ENCODE measurements at places on chromosomes 13 and 19.

DNA sequence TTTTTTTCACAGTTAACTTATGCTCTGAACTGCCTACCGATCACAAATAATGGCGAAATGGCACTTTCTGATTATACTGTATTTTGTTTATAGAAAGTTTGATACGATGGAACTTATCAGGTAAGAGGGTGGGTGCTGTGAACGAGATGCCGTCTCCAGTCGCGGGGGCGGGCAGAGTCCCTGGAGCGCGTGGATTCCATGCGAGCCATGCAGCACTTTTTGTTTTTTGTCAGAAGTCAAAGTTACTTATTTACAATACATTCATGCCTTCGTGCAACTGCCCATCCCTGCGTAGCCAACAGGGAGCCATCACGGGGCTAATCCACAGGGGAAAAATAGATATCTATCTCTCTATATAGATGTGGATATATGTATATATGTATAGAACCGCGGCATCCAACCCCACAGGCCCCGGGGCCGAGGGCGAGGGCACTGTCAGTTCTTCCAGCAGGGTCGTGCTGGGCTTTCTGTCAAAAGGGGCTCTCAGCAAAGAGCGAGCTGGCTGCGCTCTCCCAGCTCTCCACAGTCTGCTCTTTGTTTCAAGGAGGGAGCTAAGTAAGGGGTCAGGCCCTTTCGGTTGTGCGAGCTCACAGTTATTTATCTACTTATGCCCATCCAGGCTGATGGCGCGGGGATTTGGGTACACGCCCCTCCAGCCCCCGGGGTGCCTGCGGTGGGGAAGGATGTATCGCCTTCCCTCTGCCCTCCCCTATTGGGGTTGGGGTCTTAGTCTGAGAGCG is 3.4 kb downstream of the SLITRK1 start:
- DNase-seq = no peak

GRCh38 chr19:21482863-21483276 is 22.5 kb upstream of the ZNF429 start:
- peak; percentile 57 for DNase-seq

DNA sequence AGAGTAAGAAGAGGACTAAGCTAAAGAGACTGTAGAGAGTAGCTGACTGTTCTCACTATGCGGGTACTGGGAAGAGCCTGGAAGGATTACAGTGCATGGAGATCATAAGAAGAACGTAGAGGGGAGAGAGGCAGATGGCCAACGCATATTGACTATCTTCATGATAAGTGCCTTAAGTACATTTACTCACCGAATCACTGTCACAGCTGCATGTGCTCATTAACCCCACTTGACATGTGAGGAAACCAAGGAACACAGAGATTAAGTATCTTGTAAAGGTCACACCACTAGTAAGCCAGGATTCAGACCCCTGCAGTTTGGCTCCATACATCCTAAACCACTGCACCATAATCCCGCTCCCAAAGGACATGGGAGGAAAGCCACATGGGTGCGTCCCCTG is 34.1 kb downstream of the SMAD9 start:
- no peak for DNase-seq

DNA sequence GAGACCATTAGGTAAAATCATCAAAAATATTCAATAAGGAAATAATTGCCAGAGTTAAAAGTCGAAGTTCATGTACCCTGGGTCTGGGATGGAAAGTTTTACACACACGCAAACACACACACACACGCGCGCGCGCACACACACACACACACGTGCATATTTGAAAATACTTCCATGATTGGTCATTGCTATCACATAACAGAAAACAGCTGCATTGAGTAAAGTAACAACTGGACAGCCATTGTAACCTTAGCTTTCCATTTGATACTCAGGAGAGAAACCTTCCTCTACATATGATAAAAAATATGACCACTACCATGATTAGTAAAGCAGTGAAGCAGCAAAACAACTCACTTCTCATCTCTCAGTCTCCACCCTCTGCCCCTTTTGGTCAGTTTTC is 490.0 kb upstream of the SGCG start:
- DNase-seq = no peak

DNA sequence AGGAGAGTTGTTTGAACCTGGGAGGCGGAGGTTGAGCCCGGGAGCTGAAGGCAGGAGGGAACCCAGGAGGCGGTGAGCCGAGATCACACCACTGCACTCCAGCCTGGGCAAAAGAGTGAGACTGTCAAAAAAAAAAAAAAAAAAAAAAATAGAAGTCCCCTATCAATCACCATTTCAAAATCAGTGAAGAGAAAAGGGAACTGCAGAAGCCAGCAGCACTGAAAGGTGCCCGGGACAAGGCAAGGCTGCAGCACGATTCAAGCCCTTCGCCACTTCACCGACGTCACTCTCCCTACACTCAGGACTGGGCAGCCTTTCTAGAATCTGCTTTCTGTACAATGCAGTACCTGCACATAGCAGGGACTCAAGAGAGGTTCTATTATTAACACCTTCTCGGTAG is 21.9 kb upstream of the USP12 start:
- DNase-seq = no peak

DNA sequence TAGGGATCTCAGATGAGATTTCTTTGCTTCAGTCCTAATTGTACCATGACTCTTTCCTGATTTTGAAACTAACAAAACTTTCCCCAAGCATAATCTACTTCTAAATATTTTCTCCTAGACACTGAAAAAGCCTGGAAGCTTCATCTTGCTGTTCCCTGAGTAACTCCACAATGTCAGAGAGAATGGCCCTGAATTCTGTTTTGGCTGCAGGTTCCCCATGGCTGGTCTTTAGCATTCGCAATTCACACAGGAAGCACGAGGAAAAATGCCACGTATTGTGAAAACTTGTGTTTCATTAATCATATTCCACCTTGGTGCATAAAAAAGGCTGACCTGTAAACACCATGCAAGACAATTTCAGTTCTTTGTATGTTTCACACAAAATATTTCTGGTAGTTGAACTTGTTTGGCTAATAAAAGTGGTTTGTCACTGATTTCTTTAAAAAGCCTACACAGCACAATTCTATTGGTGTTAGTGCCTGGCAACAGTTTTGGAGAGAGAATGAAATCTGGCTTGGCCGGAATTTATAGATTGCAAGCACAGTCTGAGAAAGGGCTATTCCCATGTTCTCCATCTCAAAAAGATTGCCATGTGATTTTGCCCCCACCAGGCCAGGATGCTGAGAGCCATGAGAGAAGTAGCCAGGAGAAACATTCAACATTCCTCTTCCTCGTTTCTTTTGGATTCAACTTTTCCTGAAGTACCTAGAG is 367.1 kb downstream of the NDFIP2 start:
- no peak for DNase-seq

DNA sequence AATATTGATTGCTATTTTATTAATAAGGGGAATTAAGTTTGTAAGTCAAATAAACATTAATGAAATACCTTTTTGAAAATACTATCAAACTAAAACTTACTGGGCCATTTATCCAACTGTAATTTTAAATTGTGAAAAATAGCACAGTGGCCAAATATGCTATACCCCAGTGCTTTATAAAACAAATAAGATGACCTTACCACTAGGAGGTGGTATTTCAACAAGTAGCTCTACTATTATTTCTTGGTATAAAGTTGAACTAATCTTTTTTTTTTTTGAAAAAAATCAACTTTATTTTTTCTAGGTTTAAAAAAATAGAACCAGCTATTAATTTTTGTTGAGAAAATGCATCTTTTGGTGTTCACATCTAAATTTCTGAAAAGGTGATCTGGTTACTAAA is 14.7 kb downstream of the LACC1 start:
- DNase-seq = no peak

DNA sequence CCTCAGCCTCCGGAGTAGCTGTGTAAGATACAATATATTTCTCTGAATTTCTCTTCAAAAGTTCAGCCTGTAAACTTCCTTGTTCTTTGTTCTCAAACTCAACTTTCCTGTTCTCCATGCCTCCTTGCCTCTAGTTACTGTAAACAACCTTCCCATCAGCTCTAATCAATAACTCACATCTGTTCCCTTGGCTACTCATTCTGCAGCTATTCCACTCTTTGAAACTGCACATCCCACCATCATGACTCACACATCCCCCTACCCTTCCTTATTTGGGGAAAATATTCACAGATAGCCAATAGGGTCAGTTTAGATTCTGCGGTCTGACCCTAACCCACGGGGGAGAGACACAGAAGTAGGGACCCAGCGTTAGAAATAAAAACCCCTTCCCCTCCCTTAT is 2.0 kb downstream of the ZNF562 start:
- no peak for DNase-seq

- peak; percentile 36 for DNase-seq
Measured at GRCh38 chr19:11446652-11447301, 11.3 kb downstream of the PRKCSH start.

GRCh38 chr13:33787051-33787591 is 30.8 kb upstream of the RFC3 start:
- DNase-seq = no peak

GRCh38 chr13:33270895-33271538 is 14.5 kb downstream of the STARD13 start:
- DNase-seq = no peak

DNA sequence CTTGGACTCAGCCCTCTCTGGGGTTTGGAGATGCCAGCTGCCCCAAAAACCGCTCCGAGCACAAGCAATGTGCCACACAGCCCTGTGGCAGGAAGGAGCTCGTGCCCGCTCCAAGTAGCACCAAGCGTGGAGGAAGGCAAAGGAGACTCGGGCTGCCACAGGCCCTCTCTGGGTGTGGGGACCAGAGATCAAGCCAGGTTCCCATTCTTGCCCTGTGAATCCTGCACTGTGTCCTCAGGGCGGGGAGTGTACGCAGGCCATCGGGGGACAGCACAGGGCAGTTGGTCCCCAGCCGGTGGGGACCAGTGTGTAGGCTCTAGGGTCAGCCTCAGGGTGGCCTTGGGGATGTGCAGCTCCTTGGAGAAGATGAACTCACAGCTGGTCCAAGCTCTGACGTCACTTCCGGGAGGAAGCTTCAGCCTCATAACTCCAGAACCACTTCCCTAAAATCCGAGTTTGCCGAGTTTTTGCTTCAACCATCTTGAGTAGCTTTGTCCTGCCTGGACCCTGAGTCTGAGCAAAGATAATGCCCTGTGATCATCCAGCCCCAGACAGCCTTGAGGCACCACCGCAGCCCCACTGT is 9.3 kb upstream of the CPAMD8 start:
- no peak for DNase-seq

- DNase-seq = no peak
Measured at GRCh38 chr13:99953138-99953755, 18.3 kb downstream of the ZIC5 start.

GRCh38 chr19:15623711-15624318 is 8.8 kb downstream of the CYP4F8 start:
- DNase-seq = no peak

GRCh38 chr13:20525601-20526544 is at the start of gene CRYL1:
TSS of gene CRYL1 (minus strand) at chr13:20525857. CDS start at chr13:20525794, 63 bp downstream.
- DNase-seq = peak; percentile 70

- no peak for DNase-seq
Measured at GRCh38 chr13:79404361-79404760, 1.7 kb downstream of the RBM26 start.

GRCh38 chr13:98364647-98365046 is 187.6 kb upstream of the RNF113B start:
- DNase-seq = no peak

- DNase-seq = no peak
Measured at GRCh38 chr19:55673465-55673864, 1.6 kb upstream of the EPN1 start.

DNA sequence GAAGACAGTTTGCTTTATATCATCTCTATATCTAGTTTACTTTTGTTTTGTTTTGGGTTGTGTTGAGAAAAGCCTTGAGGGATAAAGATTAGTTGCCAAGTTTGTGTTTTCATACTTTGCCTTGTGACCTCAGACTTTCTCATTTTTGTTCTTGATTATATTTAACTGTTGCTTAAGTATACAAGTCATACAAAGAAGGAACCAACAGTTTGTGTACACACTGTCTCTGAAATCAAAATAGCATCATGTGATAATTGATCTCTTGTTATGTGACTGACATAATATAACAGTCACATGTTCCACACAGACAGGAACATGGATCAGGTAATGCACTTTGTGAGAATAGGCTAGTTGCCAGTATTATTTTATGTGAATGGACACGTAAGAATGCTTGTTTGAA is 70.8 kb downstream of the SHISA2 start:
- DNase-seq = no peak

- peak; percentile 82 for DNase-seq
Measured at GRCh38 chr19:47608969-47609905, at the start of gene BICRA. TSS of gene BICRA (plus strand) at chr19:47609134. CDS start at chr19:47673575, 64,441 bp downstream.

DNA sequence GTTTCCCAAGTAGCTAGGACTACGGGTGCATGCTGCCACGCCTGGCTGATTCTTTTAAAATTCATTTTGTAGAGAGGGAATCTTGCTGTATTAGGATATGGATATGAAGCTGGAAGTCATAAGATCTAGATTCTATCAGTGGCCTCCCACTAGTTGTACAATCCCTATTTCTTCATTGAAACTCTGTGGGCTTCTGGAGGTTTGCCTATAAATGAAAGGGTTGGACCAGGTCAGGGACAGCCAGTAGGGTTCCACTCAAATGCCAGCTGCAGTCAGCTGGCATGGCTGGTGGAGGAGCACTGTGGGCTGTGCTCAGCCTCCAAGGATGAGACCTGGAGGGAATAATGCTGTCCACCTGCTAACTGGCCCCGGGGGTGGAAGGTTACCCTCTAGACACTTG is 110.2 kb upstream of the GJB6 start:
- no peak for DNase-seq

- DNase-seq = no peak
Measured at GRCh38 chr13:108302279-108302678, 32.8 kb downstream of the TNFSF13B start.

GRCh38 chr19:4744451-4745174 is 21.0 kb upstream of the DPP9 start:
- DNase-seq = no peak

DNA sequence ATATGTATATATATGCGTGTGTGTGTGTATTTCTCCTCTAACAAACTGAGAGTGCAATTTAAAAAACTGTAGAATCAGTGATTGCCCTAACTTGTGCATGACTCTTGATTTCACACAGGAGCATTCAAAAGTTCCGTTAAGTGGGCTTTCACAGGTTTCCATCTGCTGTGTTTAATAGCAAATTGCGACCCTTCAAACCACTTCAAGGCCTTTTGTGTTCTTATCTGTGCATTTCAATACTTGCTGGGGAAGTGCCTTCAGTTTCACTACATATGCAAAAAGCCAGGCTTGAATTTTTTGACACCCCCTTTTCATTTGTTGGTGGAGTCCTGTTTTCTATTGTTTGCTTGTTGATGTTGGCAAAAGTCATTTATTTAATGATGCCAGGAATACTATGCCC is 158.0 kb downstream of the TM9SF2 start:
- no peak for DNase-seq

DNA sequence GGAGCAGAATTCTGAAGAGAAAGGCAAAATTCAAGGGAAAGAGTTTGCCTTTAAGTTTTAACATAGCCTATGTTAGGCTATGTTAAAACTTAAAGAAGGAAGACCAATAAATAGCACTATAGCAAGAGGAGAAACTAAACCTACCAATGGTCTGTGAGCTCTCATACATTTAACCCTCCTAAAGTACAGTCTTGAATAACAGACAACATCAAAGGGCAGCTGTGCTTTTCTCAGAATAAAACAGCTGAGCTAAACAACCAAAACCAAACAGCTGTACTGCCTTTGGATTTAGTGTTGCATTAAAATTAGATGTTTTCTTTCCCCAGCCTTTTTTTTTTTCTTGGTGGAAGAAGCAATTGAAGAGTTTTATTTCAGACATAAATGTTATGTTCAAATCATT is 34.0 kb downstream of the KLF5 start:
- DNase-seq = no peak
